ENCODE measurements at places on chromosomes 1 and 21. TPM values are rescaled to one million over a fixed set of nuclear protein-coding genes. Genes with fewer than 3 reads are reported as not detected.

Gene GSTM1
- not detected for total RNA-seq

Gene SYTL1
- 11.3 TPM for total RNA-seq

Gene KHDRBS1
- 142 TPM for total RNA-seq

Gene C1QB
- 37.9 TPM for total RNA-seq

Gene PLA2G4A
- 14.8 TPM for total RNA-seq

Gene SLC25A44
- total RNA-seq = 26.9 TPM

DNA sequence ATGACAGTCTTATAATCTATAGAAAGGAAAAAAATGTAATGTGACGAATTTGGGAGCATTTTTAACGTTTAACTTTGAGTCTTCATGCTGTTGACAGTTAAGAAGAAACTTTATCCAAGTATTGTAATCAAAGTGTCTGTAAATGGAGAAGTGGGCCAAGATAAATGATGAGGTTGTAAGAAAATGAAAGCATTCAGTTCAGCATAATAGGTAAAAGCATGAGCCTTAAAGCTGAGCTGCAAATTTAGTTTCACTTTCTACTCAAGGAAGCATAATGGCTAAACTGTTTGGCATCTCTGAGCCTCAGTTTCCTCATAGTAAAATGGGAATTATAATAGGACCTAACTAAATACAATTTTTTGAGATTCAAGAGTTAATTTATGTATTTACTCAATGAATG, 1554.8 kb downstream of the KCNT2 start:
- no peaks in the 10 kb centered on the region for H3K36me3 ChIP-seq
- H3K4me1 ChIP-seq = no peaks in the 10 kb centered on the region
- DNase-seq = no peak
- no peaks in the 10 kb centered on the region for H3K27me3 ChIP-seq
- H3K4me3 ChIP-seq = no peak overlapping the region
- H3K27ac ChIP-seq = no peak overlapping the region

DNA sequence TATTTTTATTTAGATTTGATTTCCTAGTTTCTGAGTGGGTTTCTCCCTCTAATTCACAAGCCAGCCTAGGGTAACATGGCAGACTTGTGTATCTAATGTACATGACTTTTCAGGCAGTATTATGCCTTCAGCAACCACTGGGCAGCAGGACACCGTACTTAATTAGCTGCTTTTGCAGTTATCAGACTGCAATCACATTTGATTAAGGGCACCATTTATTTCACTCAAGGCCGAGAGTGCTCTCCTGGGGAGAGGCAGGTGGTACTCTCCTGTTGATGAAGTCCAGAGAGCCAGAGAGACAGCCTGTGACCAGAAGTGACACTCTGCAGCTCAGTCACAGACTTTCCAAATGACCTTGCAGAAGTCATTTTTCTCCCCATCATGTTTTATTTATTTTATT, 18.7 kb downstream of the CYYR1 start:
- H3K36me3 ChIP-seq = no peaks in the 10 kb centered on the region
- no peak for DNase-seq
- H3K27me3 ChIP-seq = no peaks in the 10 kb centered on the region
- no peaks in the 10 kb centered on the region for H3K4me1 ChIP-seq

DNA sequence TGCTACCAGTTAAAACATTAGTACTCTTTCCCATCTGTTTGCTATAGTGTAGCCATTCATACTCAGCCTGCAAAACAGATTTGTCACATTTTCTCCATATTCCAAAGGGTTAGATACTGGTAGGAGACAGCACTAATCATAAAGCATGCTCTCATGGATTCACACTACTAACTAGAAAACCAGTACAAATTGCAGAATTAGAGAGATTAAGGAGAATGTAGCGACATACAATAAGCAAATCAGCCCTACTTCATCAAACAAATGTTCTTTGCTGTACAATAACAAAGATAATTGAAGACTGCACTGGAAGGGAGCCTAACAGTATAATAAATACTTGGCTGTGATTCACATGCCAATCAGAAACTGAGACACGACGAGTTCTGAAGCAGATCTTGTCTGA, 368.0 kb upstream of the PRMT6 start:
- no peak overlapping the region for H3K4me3 ChIP-seq
- H3K4me1 ChIP-seq = no peaks in the 10 kb centered on the region
- DNase-seq = no peak
- H3K27me3 ChIP-seq = no peaks in the 10 kb centered on the region

- DNase-seq = no peak
- H3K27me3 ChIP-seq = no peaks in the 10 kb centered on the region
- H3K36me3 ChIP-seq = no peaks in the 10 kb centered on the region
- peaks cover 21% of the 10 kb centered on the region for H3K4me1 ChIP-seq
- H3K27ac ChIP-seq = peak overlapping the region; percentile 50
- H3K4me3 ChIP-seq = no peak overlapping the region
Measured at GRCh38 chr1:204104331-204105130, 31.6 kb downstream of the SOX13 start.

GRCh38 chr1:50447961-50448360, 24.7 kb upstream of the DMRTA2 start:
- H3K27ac ChIP-seq = no peak overlapping the region
- H3K27me3 ChIP-seq = no peaks in the 10 kb centered on the region
- no peak overlapping the region for H3K4me3 ChIP-seq
- no peaks in the 10 kb centered on the region for H3K36me3 ChIP-seq
- H3K4me1 ChIP-seq = no peaks in the 10 kb centered on the region
- DNase-seq = no peak

- H3K36me3 ChIP-seq = no peaks in the 10 kb centered on the region
- DNase-seq = no peak
- H3K4me1 ChIP-seq = no peaks in the 10 kb centered on the region
- no peaks in the 10 kb centered on the region for H3K27me3 ChIP-seq
- no peak overlapping the region for H3K4me3 ChIP-seq
Measured at GRCh38 chr1:82978461-82979324, 1020.2 kb downstream of the TTLL7 start.

DNA sequence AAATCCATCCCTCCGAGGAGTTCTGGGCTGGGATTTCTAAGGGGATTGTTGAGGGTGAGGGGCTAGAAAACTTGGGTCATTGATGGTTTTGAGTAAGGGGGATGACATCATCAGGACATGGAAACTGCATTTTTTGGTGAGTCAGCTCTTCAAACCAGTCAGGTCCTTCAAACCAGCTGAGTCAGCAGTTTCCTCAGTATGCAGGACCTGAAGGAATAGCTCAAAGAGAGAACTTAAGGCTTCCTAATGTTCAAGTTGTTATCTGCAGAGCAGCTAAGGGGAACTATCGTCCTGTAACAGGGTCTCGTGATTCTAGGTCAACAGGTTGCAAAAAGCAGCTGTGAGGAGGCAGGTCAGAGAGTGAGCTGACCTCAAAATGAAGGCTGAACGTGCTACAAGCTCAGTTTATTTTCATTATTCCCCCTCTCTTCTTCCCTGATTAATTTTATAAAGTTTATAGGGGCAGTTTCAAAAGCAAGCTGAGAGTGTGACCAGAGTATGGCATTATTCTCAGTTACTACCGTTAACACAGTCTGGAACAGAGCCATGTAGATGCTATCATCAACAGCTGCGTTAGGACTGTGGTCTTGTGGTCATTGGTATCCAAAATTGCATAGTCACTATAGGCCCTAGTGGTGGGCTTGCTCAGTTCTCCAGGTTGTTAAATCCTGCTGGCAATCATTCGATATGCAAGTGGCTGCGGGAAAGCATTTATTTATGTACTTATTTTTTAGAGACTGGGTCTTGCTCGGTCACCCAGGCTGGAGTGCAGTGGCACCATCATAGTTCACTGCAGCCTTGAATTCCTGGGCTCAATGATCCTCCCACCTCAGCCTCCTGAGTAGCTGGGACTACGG, 10.7 kb upstream of the SDC3 start:
- H3K27me3 ChIP-seq = no peaks in the 10 kb centered on the region
- no peak overlapping the region for H3K27ac ChIP-seq
- no peak for DNase-seq
- no peaks in the 10 kb centered on the region for H3K36me3 ChIP-seq

GRCh38 chr1:203361945-203362719, 11.2 kb upstream of the FMOD start:
- no peaks in the 10 kb centered on the region for H3K36me3 ChIP-seq
- H3K4me1 ChIP-seq = no peaks in the 10 kb centered on the region
- H3K27ac ChIP-seq = peak overlapping the region; percentile 59
- H3K27me3 ChIP-seq = no peaks in the 10 kb centered on the region
- DNase-seq = peak; percentile 69
- H3K4me3 ChIP-seq = no peak overlapping the region

DNA sequence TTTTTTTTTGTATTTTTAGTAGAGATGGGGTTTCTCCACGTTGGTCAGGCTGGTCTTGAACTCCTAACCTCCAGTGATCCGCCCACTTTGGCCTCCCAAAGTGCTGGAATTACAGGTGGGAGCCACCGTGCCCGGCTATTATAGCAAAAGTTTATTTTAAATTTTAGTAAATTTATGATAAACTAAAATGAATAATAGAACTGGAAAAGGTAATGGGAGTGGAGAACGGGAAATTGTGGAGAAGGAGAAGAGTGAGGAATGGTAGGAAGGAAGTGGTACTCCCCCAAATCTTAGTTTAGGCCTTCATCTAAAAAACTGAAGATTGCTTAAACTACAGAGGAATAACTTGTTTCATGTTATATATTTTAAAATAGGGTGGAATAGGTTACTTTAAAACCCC, 7.6 kb upstream of the PI4KB start:
- no peak overlapping the region for H3K27ac ChIP-seq
- H3K36me3 ChIP-seq = no peaks in the 10 kb centered on the region
- H3K27me3 ChIP-seq = no peaks in the 10 kb centered on the region
- DNase-seq = no peak

GRCh38 chr21:32426066-32426465, 13.6 kb downstream of the EVA1C start:
- H3K27me3 ChIP-seq = no peaks in the 10 kb centered on the region
- peaks cover 5% of the 10 kb centered on the region for H3K4me1 ChIP-seq
- no peaks in the 10 kb centered on the region for H3K36me3 ChIP-seq
- no peak overlapping the region for H3K4me3 ChIP-seq

GRCh38 chr1:168621356-168621755, 45.0 kb downstream of the XCL1 start:
- no peak for DNase-seq
- no peak overlapping the region for H3K27ac ChIP-seq
- no peaks in the 10 kb centered on the region for H3K27me3 ChIP-seq
- H3K4me1 ChIP-seq = no peaks in the 10 kb centered on the region
- H3K4me3 ChIP-seq = no peak overlapping the region

- no peaks in the 10 kb centered on the region for H3K36me3 ChIP-seq
- H3K27ac ChIP-seq = no peak within 1 kb of the TSS
- H3K4me1 ChIP-seq = no peaks in the 10 kb centered on the region
- H3K4me3 ChIP-seq = peak within 1 kb of the TSS; percentile 11
- H3K27me3 ChIP-seq = no peaks in the 10 kb centered on the region
- DNase-seq = no peak
Measured at GRCh38 chr1:84892705-84893618, at the start of gene LPAR3. Gene LPAR3, minus strand, starts transcription at chr1:84893206. Its CDS starts 27,086 bp downstream, at chr1:84866120.

DNA sequence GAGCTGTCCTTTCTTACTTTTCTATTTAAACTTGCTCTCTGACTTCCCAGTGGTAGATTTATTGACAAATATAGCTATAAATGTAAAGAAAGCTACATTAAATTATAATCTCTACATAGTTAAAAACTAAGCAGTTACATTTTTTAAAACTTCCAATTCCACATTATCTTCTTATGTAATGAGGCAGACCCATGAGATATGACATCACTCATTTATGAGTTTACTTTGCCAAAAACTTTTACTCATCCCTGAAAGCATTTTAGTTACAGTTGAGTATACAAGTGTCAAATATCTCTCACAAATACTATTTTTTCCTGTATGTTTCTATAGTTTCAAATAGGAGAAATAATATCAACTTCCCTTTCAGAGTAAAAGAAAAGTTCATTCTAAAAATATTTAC, 3.8 kb downstream of the NMNAT2 start:
- H3K4me1 ChIP-seq = no peaks in the 10 kb centered on the region
- no peak overlapping the region for H3K4me3 ChIP-seq
- H3K27ac ChIP-seq = no peak overlapping the region
- no peak for DNase-seq

GRCh38 chr1:201108614-201109013, 3.6 kb downstream of the CACNA1S start:
- H3K27me3 ChIP-seq = no peaks in the 10 kb centered on the region
- no peak overlapping the region for H3K27ac ChIP-seq
- no peak overlapping the region for H3K4me3 ChIP-seq
- DNase-seq = no peak

- peak overlapping the region; percentile 96 for H3K27ac ChIP-seq
- H3K27me3 ChIP-seq = no peaks in the 10 kb centered on the region
- H3K4me3 ChIP-seq = peak overlapping the region; percentile 89
- no peaks in the 10 kb centered on the region for H3K36me3 ChIP-seq
- H3K4me1 ChIP-seq = peaks cover 13% of the 10 kb centered on the region
Measured at GRCh38 chr1:156767879-156768604, 707 bp downstream of the PRCC start.

GRCh38 chr1:66678146-66678545, 74.1 kb upstream of the DYNLT5 start:
- no peak overlapping the region for H3K4me3 ChIP-seq
- H3K27me3 ChIP-seq = no peaks in the 10 kb centered on the region
- no peak for DNase-seq
- no peaks in the 10 kb centered on the region for H3K36me3 ChIP-seq
- H3K27ac ChIP-seq = no peak overlapping the region
- no peaks in the 10 kb centered on the region for H3K4me1 ChIP-seq

- H3K4me1 ChIP-seq = no peaks in the 10 kb centered on the region
- H3K27me3 ChIP-seq = no peaks in the 10 kb centered on the region
- H3K36me3 ChIP-seq = no peaks in the 10 kb centered on the region
- DNase-seq = no peak
Measured at GRCh38 chr1:235998812-235999211, 66.1 kb downstream of the NID1 start.

DNA sequence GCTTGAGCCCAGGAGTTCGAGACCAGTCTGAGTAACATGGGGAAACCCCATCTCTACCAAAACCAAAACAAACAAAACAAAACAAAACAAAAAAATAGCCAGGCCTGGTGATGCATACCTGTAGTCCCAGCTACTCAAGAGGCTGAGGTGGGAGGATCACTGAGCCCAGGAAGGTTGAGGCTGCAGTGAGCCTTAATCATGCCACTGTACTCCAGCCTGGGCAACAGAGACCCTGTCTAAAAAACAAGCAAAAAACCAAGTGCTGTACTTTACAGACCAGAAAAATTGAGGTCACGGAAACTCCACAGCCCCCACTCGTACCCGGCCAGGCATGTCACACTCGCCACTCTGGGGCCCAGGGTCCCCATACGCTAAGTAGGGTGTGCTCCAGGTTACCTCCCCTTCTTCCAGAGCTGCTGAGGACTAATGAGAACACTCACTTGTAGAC, 22.9 kb downstream of the ATP2B4 start:
- peak overlapping the region; percentile 98 for H3K27ac ChIP-seq
- H3K4me3 ChIP-seq = no peak overlapping the region
- H3K27me3 ChIP-seq = no peaks in the 10 kb centered on the region
- H3K36me3 ChIP-seq = no peaks in the 10 kb centered on the region
- peaks cover 4% of the 10 kb centered on the region for H3K4me1 ChIP-seq

- H3K4me1 ChIP-seq = no peaks in the 10 kb centered on the region
- no peaks in the 10 kb centered on the region for H3K27me3 ChIP-seq
- DNase-seq = no peak
- H3K4me3 ChIP-seq = no peak overlapping the region
- no peaks in the 10 kb centered on the region for H3K36me3 ChIP-seq
Measured at GRCh38 chr1:15206418-15207030, 40.5 kb upstream of the FHAD1 start.
